CD4-positive, CD25-positive, alpha-beta regulatory T cell (primary cell): ENCODE measurements at places on chromosomes 3 and 15. TPM values are rescaled to one million over a fixed set of nuclear protein-coding genes. Genes with fewer than 3 reads are reported as not detected.

The DAZL gene
- total RNA-seq = not detected

DNA sequence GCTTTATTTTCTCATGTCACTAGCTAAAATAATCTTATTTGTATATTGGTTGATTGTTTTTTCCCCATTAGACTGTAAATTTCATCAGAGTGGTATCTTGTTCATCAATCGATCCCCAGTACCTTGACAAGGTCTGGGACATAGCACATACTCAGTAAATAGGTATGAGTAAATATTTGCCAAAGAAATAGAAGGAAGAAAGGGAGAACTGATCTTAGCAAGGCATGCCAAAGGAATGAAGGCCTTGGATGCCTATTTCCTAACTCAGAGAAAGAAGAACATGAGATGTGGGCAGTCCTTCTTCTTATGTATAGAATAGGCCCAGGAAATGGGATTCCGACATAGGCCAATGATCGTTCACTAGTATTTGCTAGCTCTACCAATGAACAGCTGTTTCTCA, 54.7 kb downstream of the ISL2 start:
- DNase-seq = no peak

- no peak for DNase-seq
These were observed 129.5 kb downstream of the TFDP2 start for GRCh38 chr3:142019794-142020320.

GRCh38 chr3:151407928-151408327, 23.4 kb upstream of the P2RY12 start:
- DNase-seq = no peak

- no peak for DNase-seq
These were observed 355.0 kb upstream of the SEMA6D start for GRCh38 chr15:47362118-47362905.

The ZPLD1 gene
- not detected for total RNA-seq

The GPD1L gene
- 30.3 TPM for total RNA-seq

GRCh38 chr3:63343674-63344073, 65.6 kb downstream of the SYNPR start:
- DNase-seq = no peak

The SCN11A gene
- not detected for total RNA-seq

GRCh38 chr15:36755341-36756000, 176.0 kb downstream of the CDIN1 start:
- no peak for DNase-seq

DNA sequence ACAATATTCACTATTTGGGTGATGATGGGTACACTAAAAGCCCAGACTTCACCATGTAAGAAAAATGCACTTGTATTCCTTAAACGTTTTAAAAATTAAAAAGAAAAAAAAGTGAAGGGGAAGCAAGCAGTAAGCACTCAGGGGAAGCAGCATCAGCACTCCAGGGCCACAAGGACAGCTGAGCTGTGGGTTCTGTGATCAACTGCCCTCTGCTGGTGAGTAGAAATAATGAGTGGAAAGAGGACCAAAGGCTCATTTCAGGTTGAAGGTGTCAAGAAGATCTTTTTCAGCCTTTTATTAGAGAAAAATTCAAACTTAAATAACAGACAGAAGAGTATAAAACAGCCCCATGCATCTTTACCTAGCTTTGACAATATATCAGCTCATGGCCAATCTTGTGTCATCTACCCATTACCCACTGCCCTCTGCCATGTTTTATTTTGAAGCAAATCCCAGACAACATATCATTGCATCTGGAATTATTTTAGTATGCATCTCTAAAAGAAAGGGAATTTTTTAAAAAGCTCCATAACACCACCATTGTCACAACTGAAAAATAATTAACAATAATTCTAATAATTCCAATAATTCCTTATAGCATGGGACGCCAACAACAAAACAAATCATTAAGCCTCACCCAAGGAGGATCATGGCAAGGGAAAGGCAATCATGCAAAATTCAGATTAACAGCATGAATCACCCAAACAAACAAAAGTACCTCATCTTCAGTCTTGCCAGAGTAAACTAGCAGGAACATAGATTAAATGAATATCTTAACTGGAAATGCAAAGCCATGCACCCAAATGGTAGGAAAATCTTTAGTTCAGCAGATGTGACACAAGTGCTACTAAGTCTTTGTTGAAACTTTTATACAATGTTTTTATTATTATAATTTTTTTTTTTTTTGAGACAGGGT, 42.5 kb downstream of the TAMM41 start:
- peak; percentile 72 for DNase-seq
